ENCODE measurements at places on chromosomes 12 and 14.
A peak's percentile ranks its signal among the peaks of the same experiment; 100 is the strongest.

DNA sequence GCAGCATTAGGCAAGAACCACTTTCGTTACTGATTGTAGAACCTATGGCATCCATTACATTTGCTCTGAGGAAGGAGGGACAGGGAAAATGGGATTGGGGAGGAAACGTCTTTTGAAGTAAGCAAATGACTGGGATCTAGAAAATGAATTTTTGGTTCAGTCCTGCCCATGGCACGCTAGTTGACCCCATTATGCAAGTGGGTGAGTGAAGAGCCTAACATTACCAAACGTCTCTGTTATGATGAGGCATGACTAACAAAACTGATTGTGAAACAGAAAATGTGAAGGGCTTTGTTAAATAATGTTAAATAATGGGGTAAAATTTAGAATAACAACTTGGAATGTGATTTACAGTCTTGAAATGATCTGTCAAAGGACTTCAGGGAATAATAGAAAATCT, 38.9 kb downstream of the CPSF2 start:
- DNase-seq, result no peak

- DNase-seq, result no peak
These were observed 375.5 kb downstream of the RAD51B start for GRCh38 chr14:68195126-68195525.

GRCh38 chr14:31071151-31071550, 45.0 kb upstream of the STRN3 start:
- no peak for DNase-seq

GRCh38 chr12:89153341-89153740, 199.0 kb downstream of the DUSP6 start:
- no peak for DNase-seq

DNA sequence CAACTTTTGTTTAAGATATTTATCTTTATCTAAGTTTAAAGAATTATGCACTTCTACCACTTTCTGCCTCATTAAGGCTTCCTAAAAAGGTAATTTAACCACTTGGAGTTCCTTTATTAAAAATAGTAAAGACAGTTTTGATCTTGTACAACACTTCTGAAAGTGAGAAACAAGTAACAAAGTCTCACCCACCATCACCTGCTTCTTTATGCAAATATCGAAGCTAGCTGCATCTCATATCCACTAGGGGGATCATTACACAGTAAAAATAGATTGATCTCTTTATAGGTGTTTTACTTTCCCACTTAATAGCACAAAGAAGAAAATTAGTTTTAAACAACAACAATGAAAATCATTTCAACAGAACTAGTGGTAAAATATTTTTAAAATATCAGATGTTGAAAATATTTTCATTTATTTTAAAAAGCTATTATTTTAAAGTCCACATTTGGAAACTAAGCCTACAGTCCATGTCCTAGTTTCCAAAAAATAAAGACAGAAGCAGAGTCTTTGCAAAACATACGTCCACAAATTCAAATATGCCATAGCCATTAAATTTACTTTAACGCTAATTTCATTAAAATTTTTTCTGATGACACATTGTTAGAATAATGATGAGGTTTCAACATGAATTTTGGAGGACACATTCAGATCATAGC, 160.0 kb upstream of the SOX5 start:
- DNase-seq, result peak; percentile 16

DNA sequence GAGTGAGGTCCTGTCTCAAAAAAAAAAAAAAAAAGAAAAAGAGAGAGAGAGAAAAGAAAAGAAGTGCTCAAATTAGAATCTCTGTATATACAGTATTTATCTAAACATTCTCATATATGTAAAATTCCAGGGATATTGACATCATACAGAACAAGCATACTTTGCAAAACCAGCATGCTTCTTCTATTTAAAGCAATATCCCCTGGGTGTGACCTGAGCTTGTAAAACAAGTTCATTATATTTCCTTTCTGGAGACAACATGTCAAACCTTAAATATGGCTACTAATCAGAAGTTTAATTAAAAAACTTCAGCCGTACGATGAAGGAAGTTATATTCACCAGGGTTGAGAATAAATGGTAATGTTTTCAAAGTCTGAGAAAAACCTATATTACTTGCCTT, 175.8 kb upstream of the HMGA2 start:
- no peak for DNase-seq

DNA sequence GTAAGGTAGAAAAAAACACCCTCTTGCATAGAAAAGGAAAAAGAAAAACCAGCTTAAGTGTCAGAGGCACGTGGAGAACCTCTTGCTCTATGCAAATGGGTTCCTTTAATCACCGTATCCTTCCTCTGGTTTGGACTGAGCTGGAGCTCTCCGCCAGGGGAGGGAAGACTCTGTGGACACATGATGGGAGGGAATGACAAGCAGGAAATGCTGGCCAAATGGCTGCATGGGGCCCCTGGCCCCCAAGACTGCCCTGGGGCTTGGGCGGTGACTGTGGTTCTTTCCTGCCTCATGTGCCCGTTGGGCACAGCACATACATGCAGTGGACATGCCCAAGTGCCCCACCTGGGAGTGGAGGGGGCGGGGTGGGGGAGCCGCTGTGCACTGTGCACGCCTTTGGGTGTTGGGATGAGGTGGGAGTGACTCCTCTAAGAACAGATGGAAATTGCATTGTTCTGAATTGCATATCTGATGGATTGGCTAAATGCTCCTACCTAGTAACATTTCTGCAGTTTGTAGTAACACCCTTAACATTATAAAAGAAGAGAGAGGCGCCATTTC, 166.4 kb upstream of the AVPR1A start:
- no peak for DNase-seq

Measured in NCI-H524 (cell line).